ENCODE measurements at places on chromosomes 4 and X.

DNA sequence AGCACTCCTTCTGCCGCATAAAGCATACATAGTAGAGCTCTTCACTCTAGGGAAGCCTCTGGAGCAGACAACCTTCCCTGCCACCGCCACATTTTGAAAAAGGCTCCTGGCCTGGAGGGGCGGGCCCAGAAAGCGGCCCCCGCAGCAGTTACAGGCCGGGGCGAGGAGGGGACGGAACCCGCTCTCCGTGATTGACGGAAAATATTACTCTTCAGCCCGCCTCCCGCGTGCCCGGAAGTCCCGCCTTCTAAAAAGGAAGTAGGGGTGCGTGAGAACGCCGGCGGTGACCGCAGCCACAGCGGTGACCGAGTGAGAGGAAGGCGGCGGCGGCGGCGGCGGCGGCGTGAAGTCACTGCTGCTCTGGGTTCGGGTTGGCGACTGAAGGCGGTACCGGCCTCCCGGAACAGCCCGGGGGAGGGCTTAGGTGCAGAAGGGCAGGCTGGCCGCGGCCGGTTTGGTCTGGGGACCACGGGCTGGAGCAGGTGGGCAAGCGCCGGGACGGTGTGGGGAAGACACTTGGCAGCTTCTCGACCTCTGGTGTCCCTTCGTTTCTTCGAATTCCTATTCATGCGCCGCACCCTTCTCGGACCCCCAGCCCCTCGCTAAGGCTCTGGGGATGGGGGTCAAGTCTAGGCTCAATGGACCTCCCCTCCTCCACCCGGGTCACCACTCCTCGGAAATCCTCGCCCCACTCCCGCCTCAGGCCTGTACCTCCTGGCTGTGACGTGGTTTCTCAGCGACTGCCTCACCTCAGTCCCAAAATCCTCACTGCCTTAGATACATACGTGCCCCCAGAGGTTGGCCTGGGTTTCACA is at the start of gene HCCS:
HCCS (plus strand) TSS at position 296 of the 815 bp plus-strand sequence. CDS start 729 bp downstream, outside the sequence.
- peak; percentile 88 for DNase-seq

DNA sequence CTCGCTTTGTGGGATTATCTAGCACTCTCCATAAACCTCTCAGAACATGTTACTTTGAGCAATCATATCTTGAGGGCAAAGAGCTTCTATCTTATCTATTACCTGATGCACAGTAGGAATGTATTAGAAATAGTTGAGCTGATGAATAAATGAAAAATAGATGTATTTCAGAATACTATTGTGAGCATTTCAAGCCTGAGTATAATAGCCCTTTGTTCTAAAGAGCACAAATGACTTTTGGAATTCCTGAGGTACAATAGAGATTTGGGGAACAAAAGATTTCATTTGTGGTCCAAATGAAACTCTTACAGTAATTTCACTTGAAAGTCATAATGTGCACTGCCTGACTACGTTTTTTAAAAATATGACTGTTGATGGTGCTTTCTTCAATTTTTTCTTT is 159.5 kb downstream of the UGT8 start:
- no peak for DNase-seq

- peak; percentile 34 for DNase-seq
These were observed 128.9 kb downstream of the PRKX start for GRCh38 chrX:3584415-3584996.

DNA sequence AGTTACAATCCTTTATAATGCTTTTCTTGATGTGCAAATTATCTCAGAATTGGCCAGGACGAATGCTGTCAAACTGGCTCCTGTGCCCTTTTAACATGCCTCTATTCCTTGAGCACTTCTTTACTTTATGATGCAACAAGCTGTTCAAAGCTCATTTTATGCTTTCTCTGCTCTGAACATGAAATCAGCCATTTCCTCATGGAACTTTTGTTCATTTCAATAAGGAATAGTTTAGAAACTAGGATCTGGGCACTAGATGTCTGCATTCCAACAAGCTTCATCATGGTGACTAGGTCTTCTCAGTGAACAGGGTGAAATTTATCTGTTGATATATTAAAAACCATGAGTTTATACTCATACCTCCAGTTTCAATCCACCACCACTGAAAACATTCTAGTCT is 87.3 kb upstream of the TEX13A start:
- no peak for DNase-seq

GRCh38 chr4:53498706-53499105 is 92.6 kb downstream of the LNX1 start:
- DNase-seq = no peak

DNA sequence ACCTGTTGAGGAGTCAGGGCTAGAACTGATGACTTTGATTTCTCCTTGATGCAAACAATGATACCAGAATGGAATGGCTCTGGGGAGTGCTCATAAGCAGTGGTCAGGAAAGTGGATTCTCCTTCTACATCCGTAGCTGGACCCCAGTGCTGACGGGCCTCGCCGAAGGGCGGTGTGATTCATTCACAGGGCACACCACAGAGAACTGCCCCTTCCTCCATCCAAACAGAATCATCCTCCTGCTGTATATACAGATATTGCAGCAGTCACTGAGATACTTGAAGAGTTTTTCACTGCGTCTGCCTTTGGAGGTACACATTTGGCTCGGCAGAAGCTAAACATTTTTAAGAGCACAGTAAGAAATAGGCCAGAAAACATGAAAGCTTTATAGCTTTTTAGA is 7.3 kb upstream of the DCTD start:
- DNase-seq = no peak

DNA sequence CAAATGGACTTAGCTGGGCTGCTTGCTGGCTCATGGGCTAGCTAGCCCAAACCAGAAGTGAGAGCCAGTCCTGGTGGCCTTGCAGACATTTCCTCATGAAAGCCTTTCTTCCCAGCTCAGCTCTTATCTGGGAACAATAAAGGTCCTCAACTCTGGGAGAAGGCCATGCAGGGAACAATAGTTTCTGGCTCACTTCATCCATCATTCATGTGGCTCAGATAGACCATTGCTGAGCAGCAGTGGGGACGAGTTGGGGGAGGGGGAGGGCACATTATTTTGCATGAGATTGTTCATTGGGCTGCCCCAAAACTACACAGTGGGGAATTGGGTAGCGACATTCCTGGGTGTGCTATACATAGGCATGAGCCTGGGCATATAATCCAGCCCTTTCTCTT is 47.6 kb downstream of the NHSL2 start:
- no peak for DNase-seq

DNA sequence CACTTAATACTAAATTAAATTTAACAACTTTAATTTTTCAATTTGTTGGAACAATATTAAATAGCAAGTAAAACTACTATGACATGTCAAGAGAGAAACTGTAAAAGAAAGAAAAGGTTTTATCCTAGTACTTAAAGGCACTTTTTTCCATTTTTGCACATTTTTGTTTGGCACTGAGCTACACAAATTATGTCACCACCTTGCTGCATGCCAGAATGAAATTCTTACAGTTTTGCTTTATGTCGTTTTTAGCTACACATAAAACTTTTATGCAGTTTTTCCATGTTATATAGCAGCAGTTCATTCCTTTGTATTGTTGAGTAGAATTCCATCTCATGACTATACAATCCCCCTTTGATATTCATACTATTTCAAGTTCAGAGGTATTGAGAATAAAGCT is 99.1 kb upstream of the RXFP1 start:
- no peak for DNase-seq

DNA sequence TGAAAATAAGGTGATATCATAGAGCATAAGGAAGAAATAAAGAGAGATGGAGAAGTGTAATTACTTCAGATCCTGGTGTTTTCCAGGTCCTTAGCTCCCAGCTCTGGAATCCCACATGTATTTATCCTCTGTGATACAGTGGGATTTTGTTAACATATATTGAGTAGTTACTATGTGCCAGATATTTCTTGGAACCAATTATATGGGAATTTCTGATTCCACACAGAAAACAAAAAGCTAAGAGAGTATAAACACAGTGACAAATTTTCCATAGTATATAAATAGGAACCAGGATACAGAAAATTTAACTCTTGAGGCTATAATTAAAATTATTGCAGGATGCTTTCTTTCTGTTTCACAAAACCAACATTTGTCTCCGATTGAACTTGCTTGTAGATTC is 1067.5 kb downstream of the PCDH7 start:
- no peak for DNase-seq

DNA sequence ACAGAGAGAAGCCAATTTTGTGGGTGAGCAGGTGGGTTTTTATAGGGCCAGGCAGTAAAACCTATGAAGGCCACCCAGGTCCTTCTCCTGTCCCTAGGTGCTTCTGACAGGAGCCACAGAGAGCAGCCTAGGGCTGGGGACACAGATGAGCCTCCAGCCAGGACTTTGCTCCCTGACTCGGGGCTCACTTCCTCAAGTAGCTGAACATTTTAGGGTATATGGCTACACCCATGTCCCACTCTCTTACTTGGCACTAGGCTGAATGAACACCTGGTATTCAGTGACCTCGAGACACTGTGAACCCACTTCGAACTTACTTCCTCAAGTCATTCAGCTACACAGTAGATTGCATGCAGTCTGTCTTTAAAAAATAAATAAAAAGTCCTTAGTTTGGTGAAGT is 217.3 kb downstream of the MID1IP1 start:
- no peak for DNase-seq

DNA sequence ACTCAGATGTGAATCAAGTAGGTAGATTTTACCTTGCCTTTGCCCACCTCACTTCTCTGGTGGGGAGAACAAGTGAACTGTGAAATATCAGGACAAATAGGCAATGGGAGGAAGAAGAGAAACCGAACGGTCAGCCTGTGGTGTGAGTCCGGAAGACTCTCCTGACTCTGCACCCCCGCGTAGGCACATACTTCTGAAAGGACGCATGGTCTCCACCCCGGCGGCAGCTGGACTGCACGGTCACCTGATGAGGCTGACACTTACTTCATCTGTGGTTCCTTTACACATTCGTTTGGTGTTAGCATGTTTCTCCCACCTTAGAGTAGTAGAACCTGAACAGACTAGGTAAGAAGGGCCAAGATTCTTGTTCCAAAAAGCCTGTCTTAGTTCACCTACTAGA is 58.4 kb downstream of the NELFA start:
- no peak for DNase-seq

DNA sequence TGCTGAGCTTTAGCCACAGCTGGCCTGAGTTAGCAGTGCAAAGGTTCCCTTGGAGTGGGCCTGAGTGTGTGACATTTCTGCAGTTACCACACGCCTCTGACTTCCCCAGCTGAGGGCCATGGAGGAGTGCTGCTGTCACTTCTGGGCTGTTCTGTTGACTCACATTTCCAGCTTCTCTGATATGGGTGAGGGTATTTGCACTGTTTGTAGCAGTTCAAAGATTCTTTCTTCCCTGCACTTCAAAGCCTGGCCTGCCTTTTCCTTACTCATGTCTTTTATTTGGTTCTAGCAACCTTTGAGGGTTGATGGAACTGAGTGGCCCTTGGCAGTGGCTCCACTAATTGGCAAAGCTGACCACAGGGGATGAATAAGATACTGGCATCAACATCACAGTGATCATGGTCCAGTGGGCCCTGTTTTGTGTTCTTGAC is 26.4 kb upstream of the SCML1 start:
- DNase-seq = no peak

GRCh38 chrX:47746446-47746845 is 87.5 kb upstream of the UXT start:
- no peak for DNase-seq

GRCh38 chrX:57104921-57105398 is 16.4 kb downstream of the SPIN2B start:
- DNase-seq = no peak
